ENCODE measurements at places on chromosomes 2 and 18.

GRCh38 chr2:17190527-17190926, 327.7 kb downstream of the RAD51AP2 start:
- no peak for DNase-seq

DNA sequence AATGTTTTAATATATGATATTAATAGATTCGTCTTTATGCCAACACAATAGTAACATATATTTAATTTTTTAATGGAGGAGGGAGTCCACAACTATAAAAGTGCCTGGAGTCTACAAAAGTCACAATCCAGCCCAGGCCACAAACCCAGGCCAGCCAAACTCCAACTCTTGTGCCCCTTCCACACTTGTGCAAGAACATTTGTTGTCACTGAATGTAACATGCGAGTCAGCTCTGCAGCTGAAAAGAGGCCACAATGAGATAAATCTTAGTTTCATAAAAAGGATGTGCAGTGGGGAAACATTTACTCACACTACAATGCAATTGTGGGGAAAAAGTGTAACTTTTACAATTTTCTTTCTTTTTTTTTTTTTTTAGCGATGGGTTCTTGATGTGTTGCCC, 110.8 kb downstream of the MCFD2 start:
- no peak for DNase-seq

DNA sequence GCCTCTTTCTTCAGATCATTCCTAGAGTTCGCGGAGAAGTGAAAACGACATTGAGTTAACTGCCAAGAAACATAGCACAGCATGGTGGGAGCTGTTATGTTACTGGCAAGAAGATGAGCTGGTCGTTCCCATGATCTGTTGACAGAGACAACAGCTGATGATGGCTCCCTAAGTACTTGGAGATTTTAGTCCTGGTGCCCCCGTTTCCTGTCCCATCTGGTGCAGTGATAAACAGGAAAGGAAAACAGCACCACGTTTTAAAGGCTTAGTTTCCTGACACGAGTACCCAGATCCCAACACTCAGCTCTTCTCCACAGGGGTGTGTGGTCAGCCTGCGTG, 56.4 kb upstream of the KCNG2 start:
- no peak for DNase-seq

DNA sequence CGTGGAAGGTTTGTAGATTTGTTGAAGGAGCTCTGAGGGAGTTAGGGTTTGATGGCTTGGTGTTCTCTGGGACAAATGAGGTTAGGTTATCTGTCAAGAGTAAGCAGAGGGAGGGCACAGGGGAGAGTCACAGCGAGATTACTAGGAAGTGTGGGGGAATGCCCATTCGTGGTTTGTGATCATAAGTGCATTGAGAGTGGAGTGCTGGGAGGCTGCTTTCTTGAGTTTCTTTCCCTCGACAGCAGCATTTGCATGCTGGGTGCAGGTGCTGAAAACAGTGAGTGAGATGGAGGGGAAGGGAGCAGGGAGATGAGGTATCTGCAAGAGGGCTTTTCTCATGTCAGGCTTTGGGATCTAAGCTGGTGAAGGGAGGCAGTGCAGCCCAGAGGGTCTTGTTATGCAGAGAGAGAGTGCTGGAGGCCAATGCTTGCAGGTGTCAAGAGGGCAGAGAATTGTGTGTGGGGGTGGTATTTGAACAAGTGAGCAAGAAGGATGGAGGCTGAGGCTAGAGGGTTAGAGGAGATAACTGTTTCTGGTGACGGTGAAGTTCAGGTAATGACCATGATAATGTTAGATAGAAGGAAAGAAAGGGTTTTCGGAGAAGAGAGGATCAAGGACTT, 8.8 kb downstream of the RALB start:
- no peak for DNase-seq

DNA sequence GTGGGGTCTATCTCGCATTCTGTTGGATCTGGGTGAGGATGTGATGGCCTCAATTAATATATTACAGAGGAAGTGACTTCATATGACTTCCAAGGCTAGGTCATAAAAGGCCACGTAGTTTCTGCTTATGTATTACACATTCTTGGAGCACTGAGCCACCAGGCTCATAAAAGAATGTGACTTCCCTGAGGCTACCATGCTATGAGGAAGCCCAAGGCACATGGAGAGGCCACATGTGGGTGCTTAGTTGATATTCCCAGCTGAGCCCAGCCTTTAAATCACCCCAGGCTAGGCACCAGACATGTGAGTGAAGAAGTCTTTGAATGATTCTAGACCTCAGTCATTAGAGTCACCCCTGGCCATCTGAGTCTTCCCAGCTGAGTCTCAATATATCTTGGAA, 13.3 kb upstream of the REEP1 start:
- DNase-seq = no peak

DNA sequence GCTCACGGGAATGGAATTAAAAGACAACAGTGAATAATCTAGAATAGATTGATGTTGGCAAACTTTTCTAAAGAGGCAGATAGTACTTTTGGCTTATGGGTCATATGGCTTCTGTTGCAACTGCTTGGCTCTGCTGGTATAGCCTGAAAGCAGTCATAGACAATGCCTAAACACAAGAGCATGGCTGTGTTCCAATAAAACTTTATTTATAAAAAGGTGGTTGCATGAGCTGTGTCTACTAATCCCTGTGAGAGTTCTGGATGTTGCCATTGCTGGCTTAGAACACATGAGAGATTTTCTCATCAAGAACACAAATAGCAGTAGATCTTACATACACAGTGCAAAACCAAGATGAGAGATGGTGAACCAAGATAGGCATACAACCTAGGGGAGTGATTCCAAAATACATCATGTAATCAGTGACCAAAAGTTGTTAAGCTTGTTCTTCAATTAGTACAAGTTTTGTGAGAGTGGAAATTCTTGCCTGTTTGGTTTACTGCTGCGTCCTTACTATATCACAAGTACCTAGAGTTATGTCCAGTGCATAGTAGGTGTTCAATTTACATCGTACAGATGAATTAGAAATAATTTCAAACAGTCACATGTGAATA, 380.0 kb downstream of the METTL4 start:
- DNase-seq = no peak

GRCh38 chr18:25672490-25672889, 320.5 kb upstream of the ZNF521 start:
- DNase-seq = no peak

DNA sequence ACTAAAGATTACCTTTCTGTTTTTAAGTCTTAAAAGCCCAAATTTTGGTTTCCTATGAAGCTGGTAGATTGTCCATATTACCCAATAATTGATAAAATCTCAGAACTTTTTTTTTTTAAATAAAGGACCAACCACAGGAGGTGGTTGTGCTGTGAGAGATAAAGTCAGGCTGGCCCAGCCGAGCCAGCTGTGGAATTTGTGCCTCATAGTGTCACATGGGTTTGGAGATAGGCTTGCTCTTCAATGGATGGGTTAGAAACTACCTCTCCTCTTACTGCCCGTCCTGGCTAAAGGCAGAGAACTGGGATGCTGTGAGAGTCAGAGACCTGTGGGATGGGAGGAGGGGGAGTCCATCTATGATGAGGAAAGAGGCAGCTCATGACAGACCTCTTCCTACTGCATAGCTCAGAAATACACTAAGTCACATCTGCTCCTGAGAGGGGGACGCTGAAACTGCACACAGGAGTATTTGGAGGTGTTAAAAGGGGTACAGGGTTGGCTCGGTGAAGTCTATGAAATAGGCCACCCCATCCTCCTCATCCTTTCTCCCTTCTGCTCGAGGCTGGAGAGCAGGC, 99.7 kb upstream of the MGAT4A start:
- no peak for DNase-seq

- DNase-seq = no peak
Measured at GRCh38 chr2:84713441-84713840, 167.4 kb downstream of the TRABD2A start.

GRCh38 chr2:8306530-8307351, 375.1 kb upstream of the ID2 start:
- DNase-seq = no peak

GRCh38 chr18:5237723-5238370, 40.8 kb upstream of the AKAIN1 start:
- peak; percentile 73 for DNase-seq

DNA sequence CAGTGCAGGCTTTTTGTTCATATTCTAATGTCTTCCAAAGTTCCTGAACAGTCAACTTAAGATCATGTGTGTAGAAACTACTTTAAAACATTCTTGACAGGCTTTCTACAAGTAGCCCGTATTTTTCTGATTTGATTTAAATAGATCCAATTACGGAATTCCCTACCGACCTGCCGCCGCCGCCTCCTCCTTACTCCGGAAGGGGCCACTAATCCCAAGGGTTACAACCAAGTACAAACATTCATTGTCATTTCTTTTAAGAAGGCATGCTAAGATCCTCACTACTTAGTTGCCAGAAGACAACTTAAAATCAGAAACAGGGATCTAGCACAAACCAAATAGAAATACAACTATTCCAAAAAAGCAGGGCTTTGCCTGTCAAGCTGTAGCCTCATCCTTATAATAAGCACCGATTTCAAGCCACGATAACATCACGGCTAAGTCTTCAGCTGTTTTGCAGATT, 784 bp downstream of the WDR33 start:
- DNase-seq = no peak
